ENCODE measurements at places on chromosomes 6 and 20.

- DNase-seq, result no peak
Observed at GRCh38 chr6:169847901-169848311, 96.5 kb downstream of the ERMARD start.

GRCh38 chr6:150894935-150895552, 29.5 kb downstream of the MTHFD1L start:
- peak; percentile 21 for DNase-seq

- DNase-seq, result no peak
Observed at GRCh38 chr20:10846766-10847165, 173.0 kb upstream of the JAG1 start.

DNA sequence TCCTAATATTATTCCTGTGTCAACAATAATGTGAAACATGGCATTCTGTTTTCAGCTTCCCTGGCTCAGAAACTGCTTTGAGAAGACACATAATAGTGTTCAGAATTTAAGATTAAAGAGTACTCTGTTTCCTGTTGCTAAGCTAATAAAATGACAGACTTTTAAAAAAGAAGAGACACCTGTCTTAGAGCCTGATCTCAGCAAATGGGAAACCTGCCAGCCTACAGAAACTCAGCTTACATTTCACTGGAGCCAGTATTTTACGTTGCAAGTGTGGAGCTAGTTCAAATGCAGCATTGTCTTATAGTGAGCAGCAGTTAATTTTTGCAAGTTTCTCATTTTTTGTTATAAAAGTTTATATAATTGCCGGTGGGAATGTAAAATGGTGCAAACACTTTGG, 28.8 kb downstream of the KIZ start:
- DNase-seq, result no peak

- DNase-seq, result no peak
Observed at GRCh38 chr6:40352006-40352405, 235.2 kb downstream of the LRFN2 start.

- DNase-seq, result no peak
Observed at GRCh38 chr20:56234110-56234509, 14.4 kb upstream of the MC3R start.

GRCh38 chr6:52560462-52560861, 16.4 kb downstream of the TRAM2 start:
- DNase-seq, result no peak

GRCh38 chr20:13102237-13102636, 93.5 kb downstream of the SPTLC3 start:
- DNase-seq, result no peak

DNA sequence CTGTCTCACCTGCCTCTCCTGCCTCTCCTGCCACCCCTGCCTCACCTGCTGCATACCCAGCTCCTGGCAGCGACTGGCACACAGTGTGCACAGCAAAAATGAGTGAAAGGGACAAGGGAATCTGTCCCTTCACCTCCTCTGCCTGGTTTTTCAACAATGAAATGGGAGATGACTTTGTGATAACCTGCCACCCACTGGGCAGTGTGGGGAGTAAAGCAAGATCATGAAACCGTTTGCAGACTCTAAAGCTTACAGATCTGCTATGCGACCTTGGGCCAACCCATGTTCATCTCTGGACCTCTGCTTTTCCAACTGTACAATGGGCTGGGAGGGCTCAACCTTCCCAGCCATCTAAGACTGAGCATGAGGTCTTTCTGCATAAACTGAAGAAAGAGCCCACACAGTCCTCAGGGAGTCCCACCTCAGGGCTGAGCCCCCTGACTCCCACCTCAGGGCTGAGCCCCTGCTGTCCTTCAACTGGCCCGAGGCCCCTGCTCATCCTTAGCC, 81.1 kb downstream of the RIPOR3 start:
- no peak for DNase-seq

- DNase-seq, result peak; percentile 12
Observed at GRCh38 chr20:35561268-35561667, 19.4 kb downstream of the ERGIC3 start.

- no peak for DNase-seq
Observed at GRCh38 chr6:104409913-104410312, 449.8 kb downstream of the HACE1 start.

DNA sequence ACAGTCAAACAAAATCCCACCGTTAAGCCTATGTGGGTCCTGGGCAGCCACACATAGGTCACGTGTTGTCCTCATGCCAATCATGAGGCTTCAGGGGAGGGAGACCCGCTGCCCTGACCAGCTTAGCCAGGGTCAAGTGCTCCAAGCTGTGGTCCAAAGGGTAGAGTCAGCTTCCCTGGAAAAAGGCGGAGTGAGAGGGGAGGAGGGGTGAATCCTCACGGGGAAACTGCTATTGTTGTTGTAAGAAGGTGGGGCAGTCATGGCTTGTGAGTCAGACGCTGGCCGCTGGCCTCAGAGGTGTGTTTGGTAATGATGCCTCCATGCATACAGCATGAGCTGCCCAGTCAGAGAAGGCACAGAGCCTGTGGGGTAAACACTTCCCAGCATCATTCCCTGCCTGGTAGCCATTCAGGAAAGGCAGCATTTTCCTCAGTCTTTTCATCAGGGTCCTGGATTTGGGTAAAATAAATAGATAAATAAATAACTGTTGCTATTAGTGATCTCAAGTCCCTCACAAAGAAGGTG, 8.7 kb downstream of the CST3 start:
- no peak for DNase-seq

DNA sequence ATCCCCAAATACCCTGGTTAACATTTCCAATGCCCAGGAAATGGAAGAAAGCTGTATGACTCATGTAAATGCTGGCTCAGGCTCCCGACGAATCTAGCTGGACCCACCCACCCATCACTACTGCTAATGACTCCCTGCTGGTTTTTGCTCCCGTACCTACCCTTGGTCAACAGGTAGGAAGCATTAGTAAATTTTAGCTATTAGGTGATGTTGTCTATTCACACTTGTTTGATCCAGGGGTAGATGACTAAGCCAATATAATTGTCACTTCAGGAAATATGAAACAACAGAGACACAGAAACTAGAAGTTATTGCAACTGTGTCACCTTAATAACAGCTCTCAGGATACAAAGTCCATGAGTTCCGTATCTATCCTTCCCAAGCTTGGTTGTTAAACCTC, 94.4 kb upstream of the BEND6 start:
- DNase-seq, result no peak

DNA sequence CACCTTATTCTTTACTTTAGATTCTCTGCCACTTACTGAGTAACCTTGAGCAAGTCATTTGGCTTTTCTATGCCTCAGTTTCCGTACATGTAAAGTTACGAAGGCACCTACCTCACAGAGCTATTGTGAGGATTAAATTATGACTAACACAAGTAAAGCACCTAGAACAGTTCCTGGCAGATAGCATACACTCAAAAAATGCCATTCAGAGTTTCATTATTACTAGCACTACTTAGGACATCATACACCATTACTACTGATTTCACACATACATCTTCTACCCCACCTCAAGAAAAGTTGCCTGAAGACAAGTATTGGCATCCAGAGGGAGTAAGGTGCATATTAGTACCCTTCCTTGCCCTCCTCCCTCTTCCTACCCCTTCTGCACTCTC, 107.8 kb downstream of the OGFRL1 start:
- DNase-seq, result no peak

DNA sequence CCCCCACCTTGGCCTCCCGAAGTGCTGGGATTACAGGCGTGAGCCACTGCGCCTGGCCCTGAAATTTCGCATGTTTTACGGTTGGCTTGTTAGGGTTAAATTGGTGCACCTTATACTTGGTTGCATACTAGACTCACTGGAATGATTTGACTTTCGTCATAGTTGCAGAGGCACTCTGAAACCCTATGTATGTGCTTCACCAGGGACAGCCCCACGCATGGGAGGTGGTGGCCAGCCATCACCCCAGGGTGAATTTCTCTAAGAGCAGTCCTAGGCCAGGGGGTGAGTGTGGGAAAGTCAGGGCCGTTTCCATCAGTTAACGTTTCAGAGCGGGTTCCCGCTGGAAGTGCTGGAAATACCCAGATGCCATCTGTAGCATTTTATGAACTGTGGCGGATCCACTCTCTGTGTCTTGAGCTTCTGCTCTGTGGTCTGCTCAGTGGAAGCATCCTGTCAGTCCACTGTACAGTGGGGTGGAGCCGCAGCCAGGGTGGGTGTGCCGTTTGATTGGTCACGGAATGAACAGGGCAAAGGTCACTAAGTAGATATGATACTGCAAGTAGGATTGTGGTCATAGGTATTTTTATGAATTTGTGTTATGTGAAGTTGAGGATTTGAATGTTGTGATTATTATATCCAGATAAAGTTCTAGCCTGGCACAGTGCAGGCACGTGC, 13.2 kb downstream of the DNAJC5 start:
- no peak for DNase-seq

GRCh38 chr6:82687855-82688254, 324.2 kb downstream of the TPBG start:
- DNase-seq, result no peak

- DNase-seq, result no peak
Observed at GRCh38 chr6:170085475-170086401, 205.1 kb downstream of the DLL1 start.

Data from activated naive CD8-positive, alpha-beta T cell treated with anti-CD3 and anti-CD28 coated beads for 36 hours (primary cell).